ENCODE measurements at places on chromosomes 1 and 21.

DNA sequence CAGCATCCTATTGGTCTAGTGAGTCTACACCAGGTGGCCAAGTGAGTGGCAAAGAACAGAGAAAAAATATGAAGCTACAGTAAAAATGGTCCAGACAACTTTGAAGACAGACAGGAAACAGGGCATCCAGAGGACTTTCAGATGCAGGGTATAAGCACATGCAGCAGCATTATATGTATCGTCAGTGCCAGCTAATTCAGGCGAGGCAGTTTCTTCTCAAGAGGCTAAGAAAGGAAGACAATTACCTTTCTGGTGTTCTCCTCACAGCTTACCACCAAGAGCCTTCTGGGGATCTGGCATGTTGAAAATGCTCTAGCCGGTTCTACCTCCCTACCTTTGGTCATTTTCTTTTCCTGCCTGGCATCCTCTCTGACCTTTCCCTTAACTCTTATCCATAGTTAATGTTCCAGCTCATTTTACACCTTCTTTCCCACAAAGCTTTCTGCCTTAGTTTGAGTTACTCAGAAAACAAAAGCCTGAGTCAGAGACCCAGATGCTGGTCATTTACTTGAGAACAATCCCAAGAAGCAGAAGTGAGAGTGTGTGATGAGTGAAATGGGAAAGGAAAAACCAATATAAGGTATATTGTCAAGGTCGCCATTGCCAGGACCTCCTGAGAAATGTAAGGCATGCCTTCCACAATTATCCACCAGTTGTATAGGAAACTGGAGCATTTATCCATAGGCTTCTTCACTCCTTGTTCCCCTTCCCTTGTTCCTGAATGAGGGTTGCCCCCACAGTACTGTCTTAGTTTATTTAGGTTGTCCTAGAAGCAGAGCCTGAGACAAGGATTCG lies 444.1 kb downstream of the PLPP3 start:
- DNase-seq: no peak

- DNase-seq: no peak
Measured at GRCh38 chr1:174219606-174220370, 60.5 kb downstream of the RABGAP1L start.

DNA sequence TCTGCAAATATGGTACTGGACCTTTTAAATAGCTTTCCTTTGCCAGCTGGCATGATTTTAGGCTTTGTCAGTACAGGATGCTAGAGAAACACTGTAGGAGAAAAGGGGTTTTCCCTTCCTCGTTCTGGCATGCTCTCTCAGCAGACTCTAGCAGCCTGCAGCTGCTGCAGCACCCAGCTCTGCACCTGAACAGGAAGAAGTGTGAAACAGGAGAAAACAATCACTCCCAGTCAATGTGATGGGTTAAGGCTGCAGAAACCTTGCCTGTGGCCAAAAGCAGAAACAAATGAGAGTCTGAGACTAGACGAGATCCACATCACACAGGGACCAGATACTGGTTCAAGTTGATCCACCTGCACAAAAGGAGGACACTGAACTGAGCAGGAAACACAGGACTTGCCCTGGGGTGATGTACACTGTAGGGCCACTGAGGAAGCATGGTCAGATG lies 21.2 kb downstream of the OVGP1 start:
- DNase-seq: no peak

- no peak for DNase-seq
Measured at GRCh38 chr1:153919876-153920852, 2.6 kb downstream of the GATAD2B start.

DNA sequence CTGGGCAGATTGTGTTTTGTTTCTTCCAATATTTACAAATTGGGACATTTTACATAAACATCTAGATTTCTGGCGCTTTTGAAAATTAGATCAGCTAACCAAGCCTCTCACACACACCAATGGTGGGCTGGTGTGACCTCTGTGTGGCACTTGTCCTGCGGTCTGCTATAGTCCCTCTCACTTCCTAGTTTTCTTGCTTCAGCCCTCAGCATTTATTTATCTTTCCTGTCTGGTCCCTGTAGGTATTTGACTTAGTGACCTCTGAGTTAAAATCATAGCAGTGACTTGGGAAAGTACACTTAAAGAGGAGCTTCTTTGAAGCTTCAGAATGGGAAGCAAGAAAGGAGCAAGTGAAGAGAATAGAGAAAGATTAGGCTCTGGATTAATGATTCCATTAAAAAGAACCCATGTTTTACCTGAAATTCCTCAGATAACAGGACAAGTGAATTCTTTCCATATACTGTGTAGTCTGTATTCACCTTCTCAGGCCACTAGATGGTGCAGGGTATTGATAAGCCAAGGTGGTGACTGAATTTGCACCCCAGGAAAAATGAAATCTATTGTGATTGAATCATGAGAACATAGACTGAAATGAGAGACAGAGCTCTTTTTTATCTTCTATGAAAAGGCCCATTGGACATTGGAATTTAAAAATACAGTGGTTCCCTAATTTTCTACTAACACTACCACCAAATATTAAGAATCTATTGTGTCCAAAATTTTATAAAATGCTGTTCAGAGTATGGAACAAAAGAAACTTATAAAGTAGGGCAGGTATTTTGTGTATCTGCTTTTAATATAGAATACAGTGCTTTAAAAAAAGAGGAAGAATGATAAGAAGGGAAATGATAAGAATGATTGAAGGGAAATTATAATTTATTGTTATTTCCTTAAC lies 7.1 kb upstream of the DIPK1A start:
- DNase-seq: no peak

DNA sequence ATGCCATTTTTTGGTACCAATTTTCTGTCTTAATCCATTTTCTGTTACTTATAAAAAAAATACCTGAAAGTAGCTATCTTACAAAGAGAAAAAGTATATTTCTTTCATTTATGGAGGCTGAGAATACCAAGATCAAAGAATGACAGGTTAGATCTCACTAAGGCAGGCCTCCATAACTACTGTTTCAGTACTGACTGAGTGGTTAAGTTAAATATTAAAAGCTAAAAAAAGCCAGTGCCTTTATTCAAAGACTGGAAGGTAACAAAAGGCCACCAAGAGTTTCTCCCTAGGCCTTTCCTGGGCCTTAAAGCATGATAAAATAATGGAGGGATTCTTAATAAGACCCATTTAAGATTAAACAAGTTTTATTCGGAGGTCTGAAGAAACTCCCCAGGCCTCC lies 687.7 kb upstream of the ADGRL4 start:
- no peak for DNase-seq

DNA sequence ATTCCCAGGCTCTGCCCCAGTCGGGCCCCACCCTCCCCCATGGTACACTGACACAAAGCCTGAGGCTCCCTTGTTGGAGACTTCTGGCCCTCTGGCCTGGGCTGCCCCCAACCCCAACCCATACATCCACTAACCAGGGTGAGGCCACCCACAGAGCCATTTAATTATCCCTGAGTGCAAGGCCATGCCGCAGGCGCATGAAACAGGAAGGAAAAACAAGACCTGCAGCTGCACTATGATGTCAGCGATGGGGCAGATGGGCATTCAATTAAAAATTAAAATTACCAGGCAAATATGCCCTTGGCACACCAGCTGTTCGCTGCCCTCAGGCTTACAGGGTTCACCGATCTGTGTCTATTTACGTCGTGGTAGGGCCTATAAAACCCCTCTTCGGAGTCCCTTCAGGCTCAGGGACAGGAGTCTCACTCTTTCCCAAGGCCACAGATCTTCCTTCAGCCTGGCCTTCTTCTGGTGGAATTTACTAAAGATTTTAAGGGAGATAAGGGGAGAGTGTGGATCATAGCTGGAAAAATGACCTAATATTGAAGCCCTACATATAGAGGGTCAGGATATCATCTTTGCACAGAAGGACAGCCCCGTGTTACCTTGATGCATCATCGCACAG lies 29.6 kb upstream of the RGS16 start:
- DNase-seq: no peak

GRCh38 chr21:31281561-31281960 lies 62.5 kb downstream of the TIAM1 start:
- DNase-seq: no peak

GRCh38 chr1:234927971-234928640 lies 200.5 kb downstream of the TOMM20 start:
- no peak for DNase-seq

GRCh38 chr21:15379776-15380175 lies 315.0 kb upstream of the NRIP1 start:
- no peak for DNase-seq

GRCh38 chr21:16124378-16125138 lies 394.8 kb downstream of the USP25 start:
- DNase-seq: peak; percentile 90

- no peak for DNase-seq
Measured at GRCh38 chr1:163664671-163665335, 343.0 kb downstream of the NUF2 start.

DNA sequence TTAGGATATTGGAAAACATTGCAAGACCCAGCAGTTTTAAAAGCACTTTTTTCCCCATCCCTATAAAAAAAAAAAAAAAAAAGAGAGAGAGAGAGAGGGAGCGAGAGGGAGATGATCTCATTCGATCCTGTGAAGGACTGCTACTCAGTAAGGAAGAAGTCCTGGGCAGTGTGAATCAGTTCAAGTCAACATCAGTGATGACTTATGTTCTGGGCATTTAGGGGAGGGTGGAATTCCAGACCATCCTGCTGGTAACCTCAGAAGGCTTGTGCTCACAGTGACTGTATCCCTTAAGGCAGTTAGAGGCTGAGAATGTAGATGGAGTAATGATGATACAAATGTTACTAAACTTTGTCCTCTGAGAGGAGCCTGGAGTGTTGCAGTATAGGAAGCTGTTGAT lies 151.4 kb downstream of the TGFB2 start:
- peak; percentile 100 for DNase-seq

DNA sequence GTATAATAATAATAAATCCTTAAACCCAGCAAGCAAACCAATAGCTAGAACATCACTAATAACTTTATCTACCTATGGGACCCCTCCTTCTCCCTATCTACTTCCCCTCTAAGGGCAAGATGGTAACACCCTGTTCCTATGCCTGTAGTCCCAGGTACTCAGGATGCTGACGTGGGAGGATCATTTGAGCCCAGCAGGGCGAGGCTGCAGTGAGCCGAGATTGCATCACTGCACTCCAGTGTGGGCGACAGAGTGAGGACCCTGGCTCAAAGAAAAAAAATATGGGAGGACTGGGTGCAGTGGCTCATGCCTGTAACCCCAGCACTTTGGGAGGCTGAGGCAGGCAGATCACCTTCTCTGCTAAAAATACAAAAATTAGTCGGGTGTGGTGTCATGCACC lies 143.1 kb upstream of the SLC45A1 start:
- no peak for DNase-seq

DNA sequence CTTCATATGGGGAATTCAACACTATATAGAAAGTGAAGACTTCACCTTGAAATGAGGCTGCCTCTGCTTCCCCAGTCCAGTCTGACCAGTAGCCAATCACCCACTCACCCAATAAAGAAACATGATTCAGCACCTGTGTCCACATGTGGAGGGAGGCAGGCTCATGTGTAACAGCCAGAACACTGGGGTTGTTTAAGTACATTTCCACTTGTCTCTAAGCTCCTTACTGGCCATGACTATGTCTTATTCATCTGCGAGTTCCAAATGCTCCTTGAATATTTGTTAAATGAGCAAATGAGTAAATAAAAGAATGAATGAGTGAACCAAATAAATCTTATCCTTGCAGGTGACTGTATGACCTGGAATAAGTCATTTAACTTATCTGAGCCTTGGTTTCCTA lies 100.1 kb downstream of the BRINP2 start:
- no peak for DNase-seq

GRCh38 chr1:32647308-32648134 lies 2.8 kb downstream of the ZBTB8OS start:
- no peak for DNase-seq

DNA sequence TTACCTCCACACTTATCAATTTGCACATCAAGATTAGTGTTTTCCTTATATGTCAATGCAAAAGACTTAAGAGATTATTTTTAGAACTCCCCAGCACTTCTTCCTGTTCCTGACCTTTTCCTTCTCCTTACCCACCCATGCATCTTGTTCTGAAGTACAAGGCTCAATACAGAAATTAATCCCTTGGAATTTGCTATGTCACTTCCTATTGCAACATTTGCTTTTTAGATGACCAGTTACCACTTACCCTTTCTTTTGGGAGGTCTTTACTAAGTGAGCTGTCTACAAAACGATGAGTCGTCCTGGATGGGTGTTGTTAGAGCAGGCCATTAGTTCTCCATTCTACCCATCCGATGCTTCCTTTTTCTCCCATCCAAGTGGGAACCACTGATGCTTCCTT lies 221.2 kb downstream of the FMN2 start:
- peak; percentile 88 for DNase-seq

DNA sequence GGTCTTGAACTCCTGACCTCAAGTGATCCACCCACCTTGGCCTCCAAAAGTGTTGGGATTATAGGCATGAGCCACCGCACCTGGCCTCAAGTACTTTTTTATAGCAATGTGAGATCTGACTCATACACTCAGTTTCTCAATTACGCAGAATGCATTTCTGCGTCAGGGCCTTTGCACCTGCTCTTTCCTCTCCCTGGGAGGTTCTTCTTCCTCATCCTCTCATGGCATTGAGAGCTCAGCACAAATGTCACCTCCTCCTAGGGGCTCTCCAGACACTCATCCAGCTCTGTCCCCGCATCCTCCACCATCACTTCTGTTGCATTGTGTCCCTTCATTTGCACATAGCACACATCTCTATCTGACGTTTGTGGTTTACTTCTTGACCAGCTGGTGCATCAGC lies 418.8 kb downstream of the PTPRU start:
- DNase-seq: no peak

DNA sequence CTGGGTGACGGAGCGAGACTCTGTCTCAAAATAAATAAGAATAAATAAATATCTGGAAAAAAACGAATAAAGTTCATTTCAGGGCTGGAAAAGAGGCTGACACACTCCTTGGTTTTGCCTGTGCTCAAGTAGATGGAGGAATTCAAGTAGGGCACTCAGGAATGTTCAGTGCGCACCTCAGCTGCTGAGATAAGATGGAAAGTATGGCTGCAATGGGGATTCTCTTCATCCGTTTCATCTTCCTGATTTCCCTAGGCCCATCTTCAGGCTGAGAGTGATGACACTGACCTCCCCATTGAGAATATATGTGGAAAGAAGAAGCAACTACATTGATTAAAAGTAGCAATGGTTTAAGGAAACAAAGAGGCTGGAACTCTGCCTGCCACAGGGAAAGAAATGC lies 130.5 kb upstream of the ZNF644 start:
- no peak for DNase-seq

DNA sequence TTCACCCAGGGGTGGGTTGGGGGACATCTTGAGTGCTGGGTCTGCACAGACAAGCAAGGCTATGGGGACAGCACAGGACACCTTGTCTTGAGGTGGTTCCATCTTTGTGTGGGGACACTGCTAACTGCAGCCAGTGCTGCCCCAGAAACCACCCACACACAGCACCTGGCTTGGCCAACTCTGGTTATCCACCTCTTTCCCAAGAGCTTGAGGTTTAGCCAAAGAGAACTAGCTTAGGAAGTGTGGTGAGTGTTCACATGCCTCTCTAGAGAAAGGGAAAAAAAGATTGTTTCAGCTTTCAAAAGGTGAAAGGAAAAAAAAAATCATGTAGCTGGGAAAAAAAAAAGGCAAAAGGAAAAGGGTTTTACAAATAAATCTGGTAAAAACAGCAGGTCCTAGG lies 32.4 kb downstream of the BCAR3 start:
- no peak for DNase-seq
